ENCODE measurements at places on chromosomes 13 and 19.
A peak's percentile ranks its signal among the peaks of the same experiment; 100 is the strongest.

DNA sequence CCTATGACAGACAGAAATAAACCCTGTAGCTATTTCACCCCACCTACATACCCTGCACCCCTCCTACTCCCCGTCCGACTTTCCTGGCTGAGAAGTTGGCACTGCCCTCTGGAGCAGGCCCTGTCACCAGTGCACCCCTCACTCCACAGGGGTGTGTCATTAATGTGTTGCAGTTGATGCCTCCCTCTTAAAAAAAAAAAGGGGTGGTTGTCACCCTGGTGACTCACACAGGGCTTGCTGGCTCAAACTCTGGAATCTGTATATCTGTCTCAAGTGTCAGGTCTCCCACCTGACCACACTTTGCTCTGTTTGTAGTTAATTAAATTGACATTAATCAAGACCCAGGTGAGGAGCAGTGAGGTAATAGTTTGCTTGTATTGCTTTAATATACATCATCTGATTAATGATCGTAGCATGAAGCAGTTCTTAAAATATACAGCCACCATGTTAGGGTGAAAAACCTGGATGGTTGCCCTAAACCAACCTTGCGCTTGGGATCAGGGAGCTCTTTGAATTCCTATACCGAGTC, 2.0 kb upstream of the GATAD2A start:
- DNase-seq, result peak; percentile 46

DNA sequence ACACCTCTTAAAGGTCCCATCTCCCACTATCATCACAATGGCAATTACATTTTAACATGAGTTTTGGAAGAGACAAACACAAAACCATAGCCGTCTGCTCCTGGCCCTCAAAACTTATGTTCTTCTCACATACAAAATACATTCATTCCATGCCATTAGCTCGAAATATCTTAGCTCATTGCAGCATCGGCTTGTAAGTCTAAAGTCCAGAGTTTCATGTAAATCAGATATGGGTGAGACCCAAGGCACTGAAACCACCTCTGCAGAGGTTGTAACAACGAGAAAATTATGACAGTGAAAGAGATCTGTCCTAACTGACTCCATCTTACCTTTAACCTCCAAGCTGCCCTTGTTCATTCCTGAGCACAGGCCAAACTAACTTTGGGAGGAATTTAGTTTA, 635.0 kb upstream of the SPRY2 start:
- no peak for DNase-seq

DNA sequence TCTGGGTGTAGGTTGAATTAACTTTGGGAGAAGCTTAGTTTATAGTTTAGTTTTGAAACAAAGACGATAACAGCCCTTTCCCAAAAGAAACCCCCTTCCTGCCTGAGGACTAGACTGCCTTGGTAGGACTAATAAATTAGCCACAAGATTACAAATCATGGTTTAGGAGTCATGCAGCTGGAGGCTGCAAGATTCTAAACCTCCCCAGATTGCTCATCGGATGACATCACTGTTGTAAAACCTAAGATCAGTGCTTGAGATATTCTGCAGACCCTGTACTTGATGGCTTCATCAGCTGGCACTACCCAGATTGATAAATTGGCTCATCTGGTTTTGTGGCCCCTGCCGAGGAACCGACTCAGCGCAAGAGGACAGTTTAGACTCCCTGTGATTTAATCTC, 35.9 kb upstream of the MPHOSPH8 start:
- DNase-seq, result no peak

- no peak for DNase-seq
These were observed 17.3 kb upstream of the UQCR11 start for GRCh38 chr19:1622541-1622940.

DNA sequence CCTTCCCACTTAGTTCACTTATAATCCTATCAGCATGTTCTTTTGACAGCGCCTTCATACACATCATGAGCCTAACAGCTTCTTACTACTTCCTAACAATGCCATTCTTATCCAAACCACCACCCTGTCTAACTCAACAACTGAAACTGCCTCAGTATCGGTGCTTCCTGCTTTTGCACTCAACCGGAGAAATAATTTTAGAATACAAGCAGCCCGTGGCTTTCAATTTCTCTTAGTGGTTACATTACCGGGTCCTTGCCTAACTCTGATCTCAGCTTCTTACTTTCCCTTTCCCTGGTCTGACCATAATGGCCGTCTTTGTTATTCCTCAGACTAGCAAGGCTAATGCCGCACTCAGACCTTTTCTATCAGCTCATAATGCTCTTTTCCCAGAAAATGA, 17.0 kb downstream of the ZFP82 start:
- DNase-seq, result no peak

DNA sequence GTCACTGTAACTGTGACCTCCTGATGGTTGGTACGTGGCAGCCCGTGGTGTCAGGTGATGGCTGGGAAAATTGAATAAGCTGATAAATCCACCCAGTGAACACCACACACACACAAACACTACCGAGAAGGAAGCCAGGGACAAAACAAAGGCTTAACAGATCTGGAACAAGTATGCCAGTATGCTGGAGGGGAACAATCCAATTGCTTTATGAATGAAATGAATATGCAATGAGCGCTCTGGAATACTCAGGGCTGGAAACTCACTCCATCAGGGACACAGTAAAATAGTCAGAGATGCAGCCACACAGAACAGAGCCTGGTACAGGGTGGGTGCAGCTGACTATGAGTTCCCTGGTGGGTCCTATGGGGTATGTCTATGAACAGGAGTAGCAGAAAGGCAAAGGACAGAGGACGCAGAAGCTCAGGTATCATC, 16.7 kb downstream of the TMTC4 start:
- DNase-seq, result no peak

Measured in CD4-positive, alpha-beta T cell treated with Interleukin-6 for 4 hours (primary cell).